Muscle of back (tissue), 13 donors: ENCODE measurements at places on chromosomes 6 and 20.
A peak's percentile ranks its signal among the peaks of the same experiment; 100 is the strongest.

- DNase-seq: no peak
Measured at GRCh38 chr20:24493181-24493580, 23.8 kb downstream of the SYNDIG1 start.

DNA sequence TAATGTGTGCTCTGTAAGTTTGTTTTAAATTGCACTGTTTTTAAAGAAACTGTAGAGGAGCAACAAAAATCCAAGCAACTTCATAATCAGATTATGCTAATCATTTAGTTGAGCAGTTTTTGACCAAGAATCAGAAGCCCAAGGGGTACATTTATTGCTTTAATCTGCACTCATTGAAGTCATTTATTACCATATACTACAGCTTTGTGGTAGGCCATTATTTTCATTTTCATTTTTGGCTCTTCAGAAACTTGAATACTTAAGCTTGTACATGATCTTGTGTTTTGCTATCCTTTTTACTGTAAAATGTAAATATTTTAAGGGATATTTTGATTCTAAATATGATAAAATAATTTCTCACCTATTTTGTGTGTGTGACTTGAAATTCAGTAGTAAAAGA lies 78.5 kb downstream of the PHF3 start:
- no peak for DNase-seq

DNA sequence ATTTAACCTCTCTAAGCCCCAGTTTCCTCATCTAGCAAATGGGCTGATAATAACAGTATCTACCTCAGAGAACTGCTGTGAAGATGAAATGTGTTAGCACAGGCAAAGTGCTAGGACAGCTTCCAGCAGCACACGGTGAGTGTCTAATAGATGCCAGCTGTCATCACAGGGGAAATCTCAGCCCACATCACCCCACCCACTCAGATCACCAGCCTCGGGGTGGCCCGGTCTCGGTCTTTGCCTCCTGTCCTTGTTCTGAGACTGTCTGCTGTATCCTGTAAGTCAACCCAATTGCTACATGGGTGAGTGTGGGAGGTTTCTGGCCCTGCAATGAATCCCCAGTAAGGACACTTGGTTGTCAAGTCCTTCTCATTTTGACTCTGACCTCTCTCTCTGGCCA lies 99.5 kb upstream of the ZNFX1 start:
- no peak for DNase-seq

- peak; percentile 60 for DNase-seq
Measured at GRCh38 chr6:97394160-97394748, 111.2 kb upstream of the MMS22L start.

GRCh38 chr20:3672547-3673171 lies 9.2 kb downstream of the ADAM33 start:
- DNase-seq: no peak
